Activated effector memory CD4-positive, alpha-beta T cell treated with anti-CD3 and anti-CD28 coated beads, Interleukin-2, amount 50 U/mL, for 16 hours (primary cell): ENCODE measurements at places on chromosomes 11 and 22.

DNA sequence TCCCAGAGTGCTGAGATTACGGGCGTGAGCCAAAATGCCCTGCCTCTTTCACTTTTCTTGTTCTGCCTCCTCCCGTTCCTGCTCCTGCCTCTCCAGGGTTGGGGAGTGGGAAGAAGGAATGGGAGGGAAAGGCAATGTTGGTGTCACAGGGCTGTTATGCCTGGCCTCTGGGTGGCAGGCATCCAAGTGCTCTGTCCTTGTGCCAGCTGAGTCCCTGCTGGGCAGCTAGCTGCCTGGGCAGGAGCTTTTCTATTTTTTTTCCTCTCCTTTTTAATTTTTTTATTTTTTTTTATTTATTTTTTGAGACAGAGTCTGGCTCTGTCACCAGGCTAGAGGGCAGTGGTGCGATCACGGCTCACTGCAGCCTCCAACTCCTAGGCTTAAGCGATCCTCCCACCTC, 4.1 kb upstream of the SAC3D1 start:
- DNase-seq = no peak

DNA sequence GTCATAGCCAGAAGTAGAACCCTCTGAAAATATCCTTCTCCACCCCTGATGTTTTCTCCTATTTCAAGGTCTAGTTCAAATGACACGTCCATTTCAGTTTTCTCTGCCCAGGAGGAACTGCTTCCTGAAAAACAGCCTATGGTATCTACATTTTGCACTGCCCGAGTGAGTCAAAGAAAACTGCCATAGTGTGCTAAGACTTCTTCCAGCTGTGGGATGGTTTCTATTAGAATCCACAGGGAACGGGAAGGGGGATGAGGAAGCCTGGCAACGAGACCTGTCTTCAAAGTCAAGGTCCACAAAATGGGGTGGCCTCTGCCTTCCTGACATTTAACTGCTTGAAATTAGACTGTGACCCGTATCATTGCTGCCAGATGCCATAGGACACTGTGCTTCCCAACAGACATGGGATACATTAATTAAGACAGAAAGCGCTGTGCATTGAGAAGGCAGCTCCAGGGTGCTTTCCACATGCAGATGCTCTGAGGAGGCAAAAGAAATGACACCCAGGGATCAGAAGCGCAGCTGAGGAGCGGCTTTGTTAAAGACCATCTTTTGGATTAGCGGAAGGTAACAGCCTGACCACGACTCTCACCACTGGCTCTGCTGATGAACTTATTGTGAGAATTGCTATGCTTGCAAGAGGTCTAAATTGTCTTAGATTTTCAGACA, 39.4 kb upstream of the NUP50 start:
- no peak for DNase-seq

- peak; percentile 67 for DNase-seq
These were observed 581 bp upstream of the EIF3L start for GRCh38 chr22:37848587-37849088.

DNA sequence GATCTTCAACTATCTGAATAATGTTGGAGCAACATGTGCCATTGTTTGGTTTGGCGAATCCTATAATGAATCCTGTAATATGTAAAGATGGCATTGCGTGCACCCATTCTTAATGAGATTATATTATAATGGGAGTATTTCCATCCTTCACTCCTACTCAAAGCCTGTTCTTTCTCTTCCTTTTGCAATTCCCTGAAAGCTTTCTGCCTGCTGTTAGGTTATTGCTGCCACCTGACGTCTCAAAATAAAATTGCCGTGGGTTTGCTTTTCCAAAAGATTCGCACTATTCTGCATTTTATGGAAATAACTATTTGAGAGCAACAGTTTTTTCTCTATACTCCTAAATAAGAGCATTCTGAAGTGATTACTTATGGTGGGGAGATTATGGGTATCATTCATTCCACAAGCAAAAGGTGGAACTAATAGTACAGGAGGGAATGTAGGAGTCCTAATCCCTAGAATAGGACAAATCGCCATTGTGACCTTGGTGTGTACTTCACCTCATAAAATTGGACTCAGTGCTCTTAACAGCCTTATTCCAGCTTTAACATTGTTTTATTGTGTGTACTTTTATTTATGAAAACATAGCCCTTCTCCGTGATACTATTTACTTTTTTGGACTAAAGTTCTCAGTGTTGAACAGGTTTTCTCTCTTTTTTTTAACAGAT, 69.6 kb upstream of the ALKBH3 start:
- DNase-seq = no peak
